ENCODE measurements at places on chromosomes 12 and 14.

DNA sequence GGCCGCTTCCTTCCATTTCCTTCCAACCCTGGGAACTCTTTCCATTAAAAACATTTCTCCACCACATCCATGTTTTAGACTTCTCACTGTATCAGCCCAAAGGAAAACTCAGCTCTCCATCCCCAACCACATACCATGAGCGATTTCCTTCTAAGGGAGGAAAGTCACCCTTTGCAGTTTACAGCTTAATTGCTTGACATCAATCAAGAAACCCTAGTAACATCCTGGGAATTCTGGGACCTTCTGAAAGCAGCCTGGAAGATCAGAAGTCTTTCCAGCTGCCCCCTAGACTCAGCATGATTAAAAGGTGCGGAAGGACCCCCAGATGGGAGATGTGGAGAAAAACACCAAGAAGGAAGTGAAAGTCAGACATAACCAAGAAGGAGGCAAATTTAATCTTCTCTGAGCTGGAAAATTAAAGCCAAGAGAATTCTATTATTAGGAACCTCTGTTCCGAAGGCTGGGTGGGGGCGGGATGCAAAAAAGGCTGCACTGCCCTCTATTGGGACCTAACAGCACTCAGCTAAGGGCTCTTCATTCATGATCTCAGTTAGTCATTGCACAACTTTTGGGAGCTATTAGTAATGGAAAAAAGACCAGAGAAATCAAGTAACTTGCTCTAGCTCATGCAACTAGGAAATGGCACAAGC lies 73.3 kb upstream of the PLXNC1 start:
- peak; percentile 49 for DNase-seq

GRCh38 chr12:120474616-120474960 lies 5.0 kb upstream of the SRSF9 start:
- DNase-seq = no peak

DNA sequence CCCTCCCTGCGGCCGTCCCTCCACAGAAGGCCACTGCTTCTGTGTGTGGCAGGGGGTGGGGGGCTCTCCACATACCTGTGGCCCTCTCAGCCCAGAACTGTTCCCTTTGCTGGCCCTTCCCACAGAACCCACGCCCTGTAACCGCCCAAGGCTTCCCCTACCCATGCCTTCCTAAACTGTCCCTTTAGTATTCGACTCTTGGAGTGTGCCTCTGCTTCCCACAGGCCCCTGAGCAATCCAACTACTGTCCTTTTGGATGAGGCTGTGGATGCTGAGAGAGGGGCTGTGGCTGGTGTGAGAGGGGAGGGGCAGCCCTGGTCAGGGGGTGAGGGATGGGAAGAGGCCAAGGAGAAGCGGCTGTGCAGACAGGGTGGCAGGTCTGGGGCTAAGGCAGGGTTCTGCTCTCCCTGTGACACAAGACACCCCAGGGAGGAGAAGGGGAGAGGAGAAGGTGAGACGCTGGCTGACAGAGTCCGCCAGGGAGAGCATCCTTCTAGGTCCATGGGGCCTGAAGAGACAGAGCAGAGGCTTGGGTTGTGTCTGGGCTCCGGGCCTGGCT lies 46.0 kb downstream of the DLK1 start:
- DNase-seq = no peak

DNA sequence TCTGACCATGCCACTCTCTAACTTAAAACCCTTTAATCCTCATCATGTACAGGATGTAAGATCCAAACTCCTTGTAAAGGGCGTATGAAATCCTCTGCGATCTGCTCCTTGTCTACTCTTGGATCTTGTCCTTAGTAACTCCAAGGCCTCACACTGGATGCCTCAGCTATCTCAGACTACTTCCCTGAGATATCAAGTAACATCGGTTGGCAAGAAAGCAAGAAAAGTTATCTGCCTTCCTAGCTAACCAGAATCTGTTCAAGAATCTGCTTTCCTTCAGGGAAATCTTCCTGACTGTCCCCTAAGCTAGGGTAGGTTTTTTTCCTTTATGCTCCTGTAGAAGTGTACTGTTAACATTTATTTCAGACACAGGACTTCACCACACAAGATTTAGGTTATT lies 82.6 kb downstream of the TAOK3 start:
- peak; percentile 16 for DNase-seq

GRCh38 chr12:115521771-115522409 lies 755.6 kb downstream of the MED13L start:
- no peak for DNase-seq

DNA sequence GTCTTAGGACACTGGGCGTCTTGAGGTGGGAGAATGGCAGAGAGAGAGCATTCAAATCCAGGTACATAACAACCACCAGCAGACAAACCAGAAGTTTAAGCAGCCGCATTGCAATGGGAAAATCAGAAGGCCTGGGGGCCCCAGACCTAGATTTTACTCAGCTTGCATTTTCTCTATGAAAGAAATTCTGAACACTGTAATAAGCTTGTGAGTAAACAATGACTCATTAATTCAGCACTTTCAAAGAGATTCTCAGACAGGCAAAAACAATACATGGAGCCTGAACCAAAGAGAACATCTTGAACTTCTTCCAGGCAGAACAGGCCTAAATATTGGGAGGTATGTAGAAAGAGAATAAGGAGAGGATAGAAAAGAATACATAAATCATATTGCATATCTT lies 69.8 kb upstream of the IFNG-AS1 start:
- DNase-seq = no peak

Measured in WERI-Rb-1 (cell line).